ENCODE measurements at places on chromosomes 13 and 19.

DNA sequence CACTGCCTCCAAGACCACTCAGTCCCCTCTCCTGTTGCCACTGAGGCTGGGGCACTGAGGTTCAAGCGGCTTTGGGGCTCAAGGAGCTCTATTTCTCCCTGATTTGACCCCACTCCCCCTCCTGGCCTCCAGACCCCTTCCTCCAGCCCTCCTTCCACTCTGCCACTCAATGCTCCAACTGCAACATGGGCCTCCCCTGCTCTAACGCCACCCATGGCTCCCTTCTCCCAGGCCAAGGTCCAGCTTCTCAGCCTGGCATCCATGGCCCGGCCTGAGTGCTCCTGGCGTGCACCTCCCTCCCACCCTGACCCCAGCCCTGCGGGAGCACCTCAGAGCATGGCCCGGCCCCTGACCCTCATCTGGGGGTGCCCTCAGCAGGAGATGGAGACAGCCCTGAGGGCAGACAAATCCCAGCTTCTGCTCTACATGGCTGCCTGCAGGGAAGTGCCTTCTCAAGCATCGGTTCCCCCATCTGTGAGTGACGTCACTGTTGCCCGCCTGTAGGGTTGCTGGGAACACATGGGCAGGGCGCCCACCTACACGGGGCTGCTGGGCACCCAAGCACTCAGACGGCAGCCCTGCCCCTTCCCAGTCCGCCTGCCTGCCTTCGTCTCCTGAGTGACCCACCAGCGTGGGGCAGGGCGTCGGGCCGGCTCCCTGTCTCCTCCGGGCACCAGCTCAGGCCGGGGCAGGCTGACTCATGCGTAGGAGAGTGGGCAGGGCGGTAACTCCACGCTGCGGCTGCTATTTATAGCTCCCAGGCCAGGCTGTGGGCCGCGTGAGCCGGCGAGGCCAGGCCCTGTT is 1.6 kb upstream of the DIRAS1 start:
- DNase-seq, result no peak

GRCh38 chr19:17950310-17951156 is 16.4 kb upstream of the KCNN1 start:
- DNase-seq, result peak; percentile 45

DNA sequence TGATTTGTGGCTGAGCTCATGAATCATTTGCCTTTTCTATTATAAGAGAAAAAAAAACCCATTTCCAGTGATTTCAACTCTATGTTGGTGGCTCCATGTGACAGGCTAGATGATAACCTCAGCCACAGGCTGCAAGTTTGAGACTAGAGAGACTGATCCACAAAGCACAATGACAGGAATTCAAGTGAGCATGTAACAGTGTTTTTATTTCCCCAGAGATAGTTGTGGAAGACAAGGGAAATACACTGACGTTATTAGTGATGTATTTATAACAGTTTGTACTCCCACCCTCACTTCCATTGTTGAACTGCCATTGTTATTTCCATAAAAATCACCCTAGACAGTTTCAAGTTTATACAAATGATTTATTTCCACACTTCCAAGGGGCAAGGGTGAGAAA is 27.9 kb upstream of the EDNRB start:
- no peak for DNase-seq

DNA sequence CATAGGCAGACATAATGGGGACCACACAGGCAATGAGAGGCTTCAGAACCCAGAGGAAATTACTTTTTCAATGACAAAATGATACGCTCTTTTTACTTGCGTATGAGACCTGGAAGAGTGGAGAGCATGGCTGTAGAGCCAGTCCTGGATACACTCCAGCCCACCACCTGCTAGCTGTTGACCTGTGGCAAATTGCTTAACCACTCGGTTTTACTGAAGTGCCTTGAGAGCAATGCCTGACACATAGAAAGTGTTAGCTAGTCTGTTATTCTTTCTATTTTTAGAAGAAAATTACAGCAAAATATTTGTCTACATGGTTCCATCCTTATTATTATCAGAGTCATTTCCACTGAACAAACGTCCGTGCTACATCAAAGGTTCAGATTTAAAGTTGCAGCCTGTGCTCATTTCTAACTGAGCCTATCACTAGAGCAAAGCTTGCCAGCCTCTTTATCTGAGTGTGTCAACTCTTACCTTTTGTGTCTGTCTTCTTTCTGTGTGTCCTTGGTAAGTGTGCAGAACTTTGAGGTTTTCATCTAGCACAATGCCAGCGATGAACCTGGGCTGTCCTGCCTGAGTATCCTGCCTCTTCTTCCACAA is 9.6 kb upstream of the GPR183 start:
- DNase-seq, result no peak

- no peak for DNase-seq
These were observed 6.0 kb downstream of the ZNF865 start for GRCh38 chr19:55611300-55611982.

DNA sequence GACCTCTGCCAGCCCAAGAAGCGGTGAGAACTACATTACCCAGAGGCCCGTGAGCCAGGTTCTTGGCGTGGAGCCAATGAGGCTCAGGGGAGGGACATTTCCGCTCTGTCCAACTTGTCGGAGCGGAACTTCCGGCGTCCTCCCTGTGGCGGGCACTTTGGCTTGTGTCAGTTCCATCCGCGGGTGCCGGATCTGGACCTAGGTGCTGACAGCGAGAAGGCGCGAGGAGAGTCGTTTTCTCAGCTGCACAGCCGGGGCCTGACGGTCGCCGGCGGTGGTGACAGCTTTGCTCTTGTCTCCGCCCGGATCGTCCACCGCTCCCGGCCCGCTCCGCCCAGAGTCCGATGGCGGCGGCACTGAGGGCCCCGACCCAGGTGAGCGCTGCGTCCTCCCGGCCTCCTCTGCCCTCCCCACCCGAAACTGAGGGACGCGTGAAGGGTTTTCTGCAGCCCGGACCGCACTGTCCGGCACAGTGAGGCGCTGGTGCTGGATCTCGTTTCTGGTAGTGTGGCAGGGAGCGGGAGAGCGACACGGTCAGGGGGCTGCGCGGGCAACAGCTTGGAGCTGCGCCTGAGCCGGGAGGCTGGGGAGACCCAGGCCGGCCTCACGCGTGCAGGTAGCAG is at the start of gene ZNF530:
TSS of gene ZNF530 (plus strand) at position 125 of the 623 bp plus-strand sequence. CDS start 4,461 bp downstream, outside the sequence.
- DNase-seq, result peak; percentile 93

GRCh38 chr19:34793565-34793964 is 20.6 kb upstream of the ZNF599 start:
- no peak for DNase-seq

DNA sequence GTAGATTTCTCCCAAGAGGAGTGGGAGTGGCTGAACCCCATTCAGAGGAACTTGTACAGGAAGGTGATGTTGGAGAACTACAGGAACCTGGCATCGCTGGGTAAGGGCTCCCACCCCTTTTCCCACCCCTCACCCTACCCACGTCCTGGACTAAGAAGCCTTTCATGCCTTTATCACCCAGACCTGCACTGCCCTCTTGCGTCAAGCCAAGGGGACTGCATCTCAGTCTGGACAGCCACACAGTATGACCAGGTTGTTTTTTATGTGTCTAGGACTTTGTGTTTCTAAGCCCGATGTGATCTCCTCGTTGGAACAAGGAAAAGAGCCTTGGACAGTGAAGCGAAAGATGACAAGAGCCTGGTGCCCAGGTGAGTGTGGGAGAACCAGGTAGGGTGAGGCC is 8.8 kb downstream of the ZFP28 start:
- no peak for DNase-seq

GRCh38 chr13:29607465-29607864 is 12.0 kb upstream of the SLC7A1 start:
- no peak for DNase-seq

DNA sequence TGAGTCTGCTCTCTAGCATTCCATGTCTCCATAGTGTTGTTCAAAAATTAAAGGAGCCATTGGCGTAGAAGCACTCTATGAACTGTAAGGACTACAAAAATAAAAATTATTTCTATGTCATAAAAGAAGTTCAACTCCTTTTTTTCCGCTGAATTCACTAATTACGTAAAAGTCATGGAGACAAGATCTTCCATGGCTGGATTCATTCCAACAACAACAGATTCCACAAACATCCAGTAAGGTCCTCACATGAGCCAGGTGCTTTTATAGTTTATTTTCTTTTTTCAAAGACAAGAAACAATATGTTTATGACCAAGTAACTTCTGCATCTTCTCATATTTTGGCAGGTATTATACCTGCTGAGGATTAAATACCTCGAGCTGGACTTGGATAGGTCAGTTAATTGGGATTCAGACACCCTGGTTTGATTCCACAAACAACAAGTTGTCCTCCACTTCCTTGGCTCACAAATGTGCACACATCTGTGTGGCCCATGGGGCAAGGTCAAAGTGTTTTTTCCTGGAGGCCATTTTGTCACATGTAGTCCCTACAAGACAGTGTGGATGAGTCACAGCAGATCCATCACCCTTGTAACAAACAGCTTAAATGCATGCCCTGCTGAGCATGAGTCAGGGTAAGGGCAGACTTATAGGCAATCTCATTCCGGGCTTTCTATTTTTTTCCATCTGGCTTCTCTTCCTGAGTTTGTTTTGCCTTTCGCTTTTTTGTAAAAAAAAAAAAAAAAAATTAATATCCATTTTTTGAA is 475.6 kb downstream of the COG6 start:
- DNase-seq, result peak; percentile 26

- DNase-seq, result no peak
These were observed 442.9 kb downstream of the FOXO1 start for GRCh38 chr13:40223585-40223984.

- DNase-seq, result no peak
These were observed at the start of gene SPIB for GRCh38 chr19:50418176-50419021. SPIB (plus strand) TSS chr19:50418938; CDS start chr19:50418963, 25 bp downstream.

GRCh38 chr13:25687471-25688225 is 315.9 kb downstream of the ATP8A2 start:
- DNase-seq, result no peak

- no peak for DNase-seq
These were observed 28.4 kb upstream of the GPR183 start for GRCh38 chr13:99335603-99336002.

DNA sequence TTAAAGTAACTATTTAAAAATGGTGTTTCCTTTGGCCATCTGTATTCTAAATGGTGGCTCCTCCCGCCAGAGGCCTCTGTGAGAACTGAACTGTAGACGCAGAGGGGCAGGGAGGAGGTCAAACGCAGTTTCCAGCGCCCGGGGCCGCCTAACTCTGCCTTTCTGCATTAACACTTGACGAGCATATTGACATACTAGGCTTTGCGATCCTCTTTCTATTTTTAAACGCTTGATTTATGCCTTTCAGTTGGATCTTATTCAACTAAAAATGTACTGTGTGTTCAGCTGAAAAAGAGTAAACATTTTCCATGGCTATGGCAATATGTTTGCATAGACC is 74.7 kb downstream of the SPACA7 start:
- no peak for DNase-seq

DNA sequence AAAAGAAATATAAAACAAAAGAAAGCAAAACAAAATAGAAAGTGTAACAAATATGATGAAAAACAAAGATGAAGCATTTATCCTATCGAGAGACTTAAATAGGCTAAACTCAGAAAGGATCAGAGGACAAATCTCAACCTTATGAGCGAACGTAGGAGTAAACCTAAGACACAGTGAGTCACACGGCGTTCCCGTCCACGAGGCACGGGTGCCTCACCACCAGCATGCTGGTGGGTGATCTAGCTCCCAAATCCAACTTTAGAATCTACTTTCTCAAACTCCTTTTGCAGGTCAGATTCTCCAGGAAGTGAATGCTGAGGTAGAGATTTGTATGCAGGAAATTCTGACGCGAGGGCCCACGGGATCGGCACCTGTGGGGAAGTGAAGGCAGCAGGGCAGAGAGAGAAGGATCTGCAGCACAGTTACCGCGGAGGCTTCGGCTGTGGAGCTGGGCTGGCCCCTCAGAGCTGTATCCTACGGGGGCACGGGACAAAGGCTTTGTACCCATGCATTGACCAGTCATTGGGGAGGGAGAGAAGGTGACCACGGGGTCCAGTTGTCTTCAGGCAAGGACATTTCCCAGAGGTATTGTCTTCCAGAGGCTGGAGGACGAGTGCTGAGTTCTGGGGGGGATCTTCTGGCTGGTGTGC is 7.5 kb upstream of the MIER2 start:
- DNase-seq, result no peak

GRCh38 chr13:94658926-94659597 is 53.3 kb downstream of the SOX21 start:
- DNase-seq, result no peak

- DNase-seq, result no peak
These were observed 12.9 kb upstream of the CCNE1 start for GRCh38 chr19:29798774-29799497.

DNA sequence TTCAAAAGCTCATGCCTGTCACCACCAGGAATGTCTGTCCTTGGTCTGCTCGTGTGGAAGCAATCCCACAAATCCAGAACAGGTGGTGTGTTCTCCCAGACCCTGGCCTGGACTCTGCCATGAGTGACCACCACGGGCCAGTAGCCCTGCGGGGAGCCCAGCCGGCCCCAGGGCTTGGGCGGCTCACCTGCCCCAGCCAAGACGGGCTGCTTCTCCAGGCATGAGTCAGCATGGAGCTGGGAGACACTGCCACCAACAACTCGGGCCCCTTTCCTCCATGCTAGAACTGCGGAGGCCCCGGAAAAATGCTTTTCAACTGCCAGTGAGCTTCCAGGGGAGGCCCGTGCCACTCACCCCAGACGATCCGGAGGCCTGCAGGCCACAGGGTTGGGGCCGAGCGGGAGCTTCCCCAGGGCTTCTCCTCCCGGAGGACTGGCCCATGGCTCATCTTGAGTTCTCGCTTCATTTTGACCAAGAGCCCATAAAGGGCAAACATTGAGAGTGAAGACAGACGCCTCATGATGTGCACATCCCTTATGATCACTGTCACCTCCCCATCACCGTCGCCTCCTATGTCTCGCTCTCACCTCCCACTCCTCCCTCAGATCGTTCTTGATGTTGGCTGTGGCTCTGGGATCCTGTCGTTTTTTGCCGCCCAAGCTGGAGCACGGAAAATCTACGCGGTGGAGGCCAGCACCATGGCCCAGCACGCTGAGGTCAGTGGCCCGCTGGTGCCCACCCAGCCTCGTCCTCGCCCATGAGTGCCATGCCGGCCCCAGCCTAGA is 16.7 kb downstream of the YIPF2 start:
- DNase-seq, result no peak

GRCh38 chr19:16185768-16186123 is 536 bp downstream of the FAM32A start:
- peak; percentile 54 for DNase-seq

DNA sequence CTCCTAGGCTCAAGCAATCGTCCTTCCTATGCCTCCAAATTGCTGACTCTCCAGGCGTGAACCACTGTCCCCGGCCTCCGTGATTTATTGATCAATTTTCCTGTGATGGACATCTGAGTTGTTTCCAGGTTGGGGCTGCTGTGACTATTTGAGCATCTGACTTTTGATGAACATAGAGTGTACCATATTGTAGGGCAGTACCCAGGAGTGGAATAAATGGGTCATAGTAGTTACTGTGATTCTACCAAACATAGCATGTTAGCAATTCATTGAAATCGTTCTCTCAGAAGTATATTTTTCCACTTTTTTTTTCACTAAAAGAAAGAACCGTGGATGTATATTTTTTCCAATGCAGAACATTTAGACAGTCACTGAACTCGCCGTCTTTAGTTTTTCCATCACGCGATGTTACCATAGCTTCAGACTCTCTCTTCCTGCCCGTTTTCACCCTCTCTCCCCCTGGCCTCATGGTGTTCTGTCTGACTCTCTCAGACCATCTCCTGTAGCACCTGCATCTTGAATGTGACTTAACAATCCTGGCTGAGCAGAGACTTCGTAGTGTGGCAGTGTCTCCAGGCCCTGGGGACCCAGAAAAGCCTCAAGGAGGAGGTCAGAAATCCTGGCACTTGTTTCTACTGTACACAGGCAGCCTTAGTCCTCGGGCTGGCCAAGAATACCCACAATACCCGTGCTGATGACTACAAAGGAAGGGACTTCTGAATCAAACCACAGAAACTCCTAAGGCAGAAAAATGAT is 3.2 kb upstream of the RASGRP4 start:
- peak; percentile 71 for DNase-seq

Data from stimulated activated CD4-positive, alpha-beta T cell treated with anti-CD3 and anti-CD28 coated beads, Interleukin-15, amount 100 ng/mL, for 24 hours (primary cell).